Upper lobe of right lung (tissue), 1 donor: ENCODE measurements at places on chromosomes 2 and 18. TPM values are rescaled to one million over a fixed set of nuclear protein-coding genes. Genes with fewer than 3 reads are reported as not detected.

DNA sequence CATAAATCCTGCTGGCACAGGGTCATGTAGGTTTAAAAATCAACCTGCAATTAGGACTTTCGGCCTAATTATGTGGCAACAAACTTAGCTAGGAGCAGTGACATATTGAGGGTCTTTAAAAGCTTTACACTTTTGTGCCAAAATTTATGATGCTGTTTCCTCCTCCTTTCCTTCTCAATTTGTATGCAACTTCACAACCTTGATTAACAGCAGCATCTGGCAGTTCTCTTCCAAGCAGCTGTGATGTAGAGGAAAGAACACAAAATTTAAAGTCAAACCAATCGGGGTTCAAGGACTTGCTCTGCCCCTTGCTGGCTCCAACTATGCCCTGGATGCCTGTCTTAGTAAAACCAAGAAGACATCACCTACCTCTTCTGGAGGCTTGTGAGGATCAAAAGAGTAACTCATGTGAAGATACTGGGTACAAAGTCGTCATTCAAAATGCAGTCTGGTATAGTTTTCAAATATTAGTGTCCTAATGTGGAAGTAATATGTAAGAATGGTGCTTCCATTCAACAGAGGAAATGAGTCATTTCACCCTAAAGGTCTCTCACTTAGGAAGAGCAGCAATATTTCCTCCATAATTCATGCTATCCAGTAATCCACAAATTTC, 94.7 kb downstream of the ANKRD44 start:
- peak overlapping the region; percentile 49 for H3K27ac ChIP-seq
- no peak for DNase-seq
- H3K27me3 ChIP-seq: no peaks in the 10 kb centered on the region
- no peak overlapping the region for H3K4me3 ChIP-seq
- H3K4me1 ChIP-seq: peaks cover 47% of the 10 kb centered on the region

DNA sequence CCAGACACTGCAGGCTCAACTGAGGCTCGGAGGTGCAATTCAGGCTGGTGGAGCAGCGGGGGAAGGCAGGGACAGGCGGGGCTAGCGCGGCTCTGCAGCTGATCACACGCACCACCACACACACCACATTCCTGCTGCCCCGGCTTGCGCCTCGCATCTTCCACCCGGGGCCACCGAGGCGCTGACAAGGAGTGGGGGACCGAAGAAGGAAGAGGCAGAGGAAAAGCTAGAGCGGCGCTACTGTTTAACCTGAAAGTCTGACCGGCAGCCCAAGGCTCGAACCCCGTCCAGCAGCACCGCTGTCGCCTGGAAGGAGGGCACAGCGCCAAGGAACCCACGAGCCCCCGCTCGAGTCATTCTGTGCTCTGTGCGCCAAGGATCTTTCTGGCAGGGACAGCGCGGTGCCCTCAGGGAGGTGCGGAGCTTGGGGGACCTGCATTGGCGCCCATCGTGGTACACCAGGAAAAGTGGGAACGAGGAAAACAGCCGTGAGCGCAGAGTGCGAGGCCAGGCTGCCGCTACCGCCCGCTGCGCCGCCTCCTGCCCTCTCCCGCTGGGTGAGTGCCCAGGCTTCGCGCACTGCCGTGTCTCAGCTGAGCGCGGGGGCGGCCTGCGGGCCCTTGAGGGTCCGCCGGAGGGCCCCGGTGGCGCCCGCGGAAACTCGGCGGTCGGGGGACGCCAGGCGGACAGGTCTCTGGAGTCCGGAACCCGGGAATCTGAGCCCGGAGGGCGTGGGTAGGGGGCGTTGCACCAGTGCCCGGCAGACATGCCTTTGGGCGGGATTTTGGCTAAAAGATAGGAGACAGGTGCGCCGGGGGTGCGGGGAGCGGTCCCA, 860 bp upstream of the KCNJ3 start:
- peaks cover 39% of the 10 kb centered on the region for H3K27me3 ChIP-seq
- no peak overlapping the region for H3K27ac ChIP-seq
- peaks cover 11% of the 10 kb centered on the region for H3K4me1 ChIP-seq
- H3K36me3 ChIP-seq: no peaks in the 10 kb centered on the region
- DNase-seq: peak; percentile 65

DNA sequence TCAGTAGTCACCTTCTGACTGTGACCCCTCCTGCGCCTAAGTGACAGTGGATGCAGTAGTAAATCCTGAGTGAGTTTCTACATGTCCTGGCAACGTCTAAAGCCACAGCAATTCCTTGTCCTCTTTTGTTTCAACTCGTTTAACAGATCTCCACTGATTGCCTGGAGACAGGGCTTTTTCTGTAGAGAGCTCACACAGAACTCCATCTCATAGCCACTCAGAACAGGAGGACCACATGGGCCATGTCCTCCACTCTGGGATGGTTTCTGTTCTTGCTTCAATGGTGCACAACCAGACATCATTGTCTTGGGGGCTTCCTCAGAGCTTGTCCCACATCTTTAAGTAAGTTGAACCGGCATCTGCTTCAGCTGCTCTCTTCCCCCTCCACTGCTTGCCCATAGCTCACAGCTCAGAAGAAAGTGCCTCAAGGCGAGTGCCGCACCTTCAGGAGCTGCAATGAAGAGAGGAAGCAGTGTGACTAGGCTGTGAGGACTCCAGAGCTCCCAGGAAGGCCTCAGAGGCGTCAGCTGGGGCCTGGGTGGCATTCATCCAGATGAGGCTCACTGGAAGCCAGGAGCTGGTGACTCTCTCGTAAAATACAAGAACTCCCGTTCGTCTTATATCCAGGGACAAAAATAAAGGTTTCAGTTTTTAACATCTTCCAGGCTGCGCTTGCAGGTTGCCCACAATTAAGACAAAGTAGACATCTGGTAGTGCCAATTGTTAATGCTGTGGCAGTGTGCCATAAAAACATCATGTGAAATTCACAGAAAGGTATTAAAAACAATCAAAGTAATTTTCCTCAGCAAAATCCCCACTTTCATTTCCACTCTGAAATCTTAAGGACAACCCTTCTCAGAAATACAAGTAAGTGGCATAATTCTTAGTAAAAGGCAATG, 37.3 kb downstream of the ST3GAL5 start:
- H3K27ac ChIP-seq: peak overlapping the region; percentile 87
- H3K4me1 ChIP-seq: peaks cover 17% of the 10 kb centered on the region
- no peak for DNase-seq

- H3K27ac ChIP-seq: no peak overlapping the region
- no peak overlapping the region for H3K4me3 ChIP-seq
- H3K27me3 ChIP-seq: no peaks in the 10 kb centered on the region
- no peaks in the 10 kb centered on the region for H3K36me3 ChIP-seq
Observed at GRCh38 chr2:85690932-85691331, 3.2 kb upstream of the GNLY start.

DNA sequence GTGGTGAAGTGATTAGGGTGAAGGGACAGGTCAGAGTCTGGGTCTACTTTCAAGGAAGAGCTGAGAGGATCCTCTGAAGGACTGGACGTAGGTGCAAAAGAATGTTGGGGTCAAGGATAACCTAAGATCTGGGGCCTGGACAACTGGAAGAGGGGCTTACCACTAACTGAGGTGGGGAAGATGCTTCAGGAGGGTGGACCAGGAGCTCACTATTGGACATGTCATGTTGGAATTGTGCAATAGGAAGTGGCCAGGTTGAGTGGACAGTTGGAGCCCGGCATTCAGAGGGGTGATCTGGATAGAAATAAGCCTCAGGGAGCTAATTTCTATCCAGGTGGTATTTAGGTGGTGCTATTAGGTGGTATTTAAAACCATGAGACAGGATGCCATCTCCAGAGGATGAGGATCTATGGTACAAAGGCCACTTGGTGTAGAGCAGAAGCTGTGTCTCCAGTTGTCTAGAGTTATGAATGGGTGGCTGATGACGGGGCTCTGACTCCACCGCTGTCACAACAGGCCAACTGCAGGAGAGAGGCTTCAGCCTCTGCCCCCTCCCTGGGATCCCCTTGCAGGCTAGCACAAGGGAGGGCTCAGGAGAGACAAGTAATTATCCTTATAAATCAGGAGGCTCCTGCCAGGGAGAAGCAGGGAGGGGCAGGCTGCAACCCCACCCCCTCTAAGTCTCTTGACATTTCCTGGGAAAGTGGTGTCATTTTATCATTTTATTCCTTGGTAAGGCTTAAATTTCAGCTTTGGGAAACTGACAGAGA, 158.0 kb downstream of the SMAD7 start:
- peaks cover 18% of the 10 kb centered on the region for H3K4me1 ChIP-seq
- no peaks in the 10 kb centered on the region for H3K36me3 ChIP-seq
- H3K4me3 ChIP-seq: no peak overlapping the region
- peak; percentile 20 for DNase-seq
- H3K27me3 ChIP-seq: no peaks in the 10 kb centered on the region

Gene PDE11A
- total RNA-seq: not detected
